Activated CD4-positive, alpha-beta T cell treated with anti-CD3 and anti-CD28 coated beads for 4 hours (primary cell): ENCODE measurements at places on chromosomes 2 and 18.
A peak's percentile ranks its signal among the peaks of the same experiment; 100 is the strongest.

GRCh38 chr2:144516411-144516980, 3.4 kb downstream of the ZEB2 start:
- DNase-seq: no peak

DNA sequence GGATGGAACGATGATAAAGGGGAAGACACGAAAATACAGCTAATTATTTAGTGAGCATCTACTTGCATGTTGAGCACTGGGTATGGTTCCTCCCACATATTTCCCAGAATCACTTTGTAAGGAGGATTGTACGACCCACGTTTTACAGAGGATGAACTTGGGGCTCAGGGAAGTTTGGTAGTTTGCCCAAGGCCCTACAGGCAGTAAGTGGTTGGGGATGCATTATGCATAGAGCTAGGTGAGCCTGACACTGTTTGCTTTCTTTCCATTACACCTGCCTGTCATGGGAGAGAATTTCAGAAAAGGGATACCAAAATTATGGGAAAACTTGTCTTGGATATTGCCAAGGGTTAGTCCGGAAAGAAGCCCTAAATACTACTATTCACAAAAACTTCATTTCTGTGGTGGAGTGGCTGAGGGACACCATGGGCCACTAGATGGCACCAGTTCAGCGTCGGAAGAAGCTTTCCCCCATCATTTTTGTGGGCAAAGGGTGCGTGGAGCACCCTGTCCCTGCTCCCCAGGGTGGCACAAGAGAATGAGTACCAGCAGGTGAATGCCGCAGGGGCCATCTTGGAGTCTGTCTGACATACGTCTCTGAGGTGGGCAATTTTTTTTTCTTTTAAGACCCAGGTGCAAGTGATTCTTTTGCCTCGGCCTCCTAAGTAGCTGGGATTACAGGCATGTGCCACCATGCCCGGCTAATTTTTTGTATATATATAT, 23.5 kb upstream of the C18orf32 start:
- DNase-seq: peak; percentile 51

DNA sequence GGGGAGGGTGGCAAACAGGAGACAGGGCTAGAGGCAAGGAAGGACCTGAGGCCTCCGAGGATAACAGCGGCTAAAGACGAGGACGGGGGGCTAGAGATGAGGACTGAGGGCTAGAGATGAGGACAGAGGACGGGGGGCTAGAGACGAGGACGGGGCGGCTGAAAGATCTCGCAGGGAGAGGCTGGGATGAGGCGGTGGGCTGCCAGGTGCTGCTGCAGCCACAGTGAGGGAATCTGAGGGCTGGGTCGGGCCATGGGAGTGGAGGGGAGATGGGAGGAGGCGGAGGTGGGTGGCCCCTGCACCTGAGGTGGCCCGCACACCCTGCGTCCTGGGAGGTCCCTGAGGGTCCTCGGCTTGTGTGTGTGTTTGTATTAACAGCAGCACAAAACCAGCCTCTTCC, 350.2 kb upstream of the SALL3 start:
- DNase-seq: no peak

DNA sequence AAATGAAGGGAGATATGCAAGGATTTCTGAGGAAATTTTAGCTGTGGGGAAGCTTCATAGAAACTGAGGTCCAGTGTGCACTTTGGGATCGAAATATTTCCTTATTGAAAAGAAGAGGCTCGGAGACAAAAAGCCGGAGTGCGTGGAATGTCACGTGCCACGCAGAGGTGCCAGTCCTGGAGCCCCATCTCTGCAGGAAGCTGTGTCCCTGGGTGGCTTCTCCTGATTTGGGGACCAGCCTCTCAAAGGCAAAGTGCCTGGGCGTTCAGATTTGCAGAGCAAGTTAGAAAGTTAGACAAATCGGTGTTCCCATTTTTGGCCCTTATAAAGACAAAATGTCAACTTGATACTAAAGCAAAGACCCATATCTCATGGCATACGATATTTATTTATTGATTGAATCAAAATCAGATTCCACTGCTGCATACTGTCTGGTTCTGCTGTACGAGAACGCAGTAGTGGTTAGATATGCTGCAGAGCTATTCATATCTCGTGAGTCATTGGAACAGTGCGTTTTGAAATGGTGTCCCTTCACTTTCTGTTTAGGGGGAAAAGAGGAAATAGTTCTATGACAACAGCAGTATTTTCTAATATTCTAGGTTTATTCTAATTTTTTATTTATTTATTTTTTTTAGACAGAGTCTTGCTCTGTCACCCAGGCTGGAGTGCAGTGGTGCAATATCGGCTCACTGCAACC, 9.1 kb upstream of the ATG16L1 start:
- no peak for DNase-seq

GRCh38 chr2:223626716-223627115, 24.6 kb upstream of the SCG2 start:
- no peak for DNase-seq
